ENCODE measurements at places on chromosomes 4 and X.

DNA sequence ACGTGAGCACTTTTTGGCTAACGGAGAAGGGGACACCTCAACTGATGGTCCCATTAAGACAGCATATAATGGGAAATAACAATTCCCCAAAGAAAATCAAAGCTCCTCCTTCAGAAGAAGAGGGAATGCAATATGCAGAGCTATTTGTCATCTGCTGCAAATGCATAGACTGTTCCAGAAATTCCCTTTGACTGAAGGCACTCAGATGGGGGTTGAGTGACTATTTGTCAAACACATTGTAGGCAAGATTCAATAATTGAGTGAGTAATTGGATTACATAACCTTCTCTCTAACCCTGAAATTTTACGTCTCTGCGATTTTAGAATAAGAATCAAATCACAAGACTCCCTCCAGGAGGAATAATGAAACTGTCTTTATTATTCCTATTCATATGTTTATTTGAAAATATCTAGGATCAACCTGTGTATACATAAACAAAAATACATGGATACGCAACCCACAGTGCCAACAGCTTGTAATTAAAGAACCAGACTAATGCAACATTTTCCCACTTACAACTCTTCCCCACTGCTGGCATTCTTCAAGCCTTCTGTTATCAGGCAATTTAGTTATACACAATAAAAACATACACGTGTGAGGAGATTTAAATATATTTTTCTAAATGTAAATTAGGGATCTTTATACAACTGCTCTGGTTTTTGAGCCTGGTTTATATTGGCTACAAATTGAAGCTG is 256.6 kb downstream of the GBA3 start:
- DNase-seq: no peak

- no peak for DNase-seq
Measured at GRCh38 chr4:52102587-52102986, 51.5 kb downstream of the SPATA18 start.

DNA sequence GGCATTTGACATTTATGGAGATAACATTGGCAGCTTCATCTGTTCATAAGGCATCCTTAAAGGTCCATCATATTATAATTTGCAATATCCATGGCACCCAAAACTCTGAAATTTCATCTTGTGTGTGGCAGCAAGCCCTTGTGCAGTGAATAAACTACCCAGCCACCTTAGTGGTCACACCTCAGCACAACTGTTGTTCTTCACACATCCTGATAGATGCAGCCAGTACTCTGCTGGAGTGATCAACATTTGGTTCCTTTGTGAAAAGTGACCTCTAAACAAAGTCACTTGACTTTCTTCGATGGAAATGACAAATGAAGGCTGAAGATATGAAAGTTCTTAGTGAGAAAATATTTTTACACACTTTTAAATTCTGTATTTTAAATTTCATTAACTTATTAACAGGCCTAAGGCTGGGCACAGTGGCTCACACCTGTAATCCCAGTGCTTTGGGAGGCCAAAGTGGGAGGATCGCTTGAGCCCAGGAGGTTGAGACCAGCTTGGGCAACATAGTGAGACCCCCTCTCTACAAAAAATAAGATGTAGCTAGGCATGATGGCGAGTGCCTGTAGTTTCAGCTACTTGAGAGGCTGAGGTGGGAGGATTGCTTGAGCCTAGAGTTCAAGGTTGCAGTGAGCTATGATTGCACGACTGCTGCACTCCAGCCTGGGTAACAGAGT is 161.4 kb downstream of the SPRY1 start:
- DNase-seq: no peak

DNA sequence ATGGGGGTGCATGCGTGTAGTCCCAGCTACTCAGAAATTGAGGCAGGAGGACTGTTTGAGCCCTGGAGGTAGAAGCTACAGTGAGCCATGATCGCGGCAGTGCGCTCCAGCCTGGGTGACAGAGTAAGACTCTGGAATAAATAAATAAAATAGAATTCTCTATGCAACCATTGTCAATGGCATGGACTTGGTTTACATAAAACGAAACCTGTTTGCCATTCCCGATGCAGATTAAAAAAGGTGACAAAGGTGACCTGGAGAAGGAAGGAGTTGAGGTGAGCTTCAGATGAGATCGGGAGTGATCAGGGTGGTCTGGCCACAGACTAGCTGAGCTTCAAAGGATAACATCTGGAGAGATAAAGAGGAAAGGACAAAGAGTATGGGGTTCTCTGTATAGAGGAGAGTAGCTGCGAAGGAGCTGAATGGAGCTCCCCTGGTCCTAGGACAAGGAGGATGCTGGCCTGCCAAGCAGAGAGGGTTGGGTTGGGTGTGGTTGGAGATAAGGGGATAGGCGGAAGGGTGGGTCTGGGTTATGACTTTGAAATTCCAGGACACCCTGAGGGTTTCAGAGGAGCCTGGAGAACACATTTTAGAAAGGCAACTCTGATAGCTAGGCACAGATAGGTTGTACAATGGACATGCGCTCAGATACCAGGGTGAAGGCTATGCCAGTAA is 98.6 kb downstream of the RBM47 start:
- DNase-seq: no peak

DNA sequence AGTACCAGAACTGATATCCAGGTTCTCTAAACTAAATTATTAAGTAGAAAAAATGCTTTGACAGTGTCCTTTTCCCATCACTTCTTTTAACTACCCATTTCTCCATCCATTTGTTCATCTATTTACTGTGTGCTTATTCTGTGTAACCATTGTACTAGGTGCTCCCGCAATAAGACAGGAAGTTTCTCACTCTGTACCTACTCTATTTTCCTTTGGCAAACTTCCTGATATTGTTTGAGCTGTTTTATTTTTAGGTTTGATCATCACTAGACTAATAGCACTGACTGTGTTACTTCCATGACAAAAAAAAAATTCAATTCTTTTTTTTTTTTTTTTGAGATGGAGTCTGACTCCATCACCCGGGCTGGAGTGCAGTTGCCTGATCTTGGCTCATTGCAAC is 102.5 kb upstream of the CASK start:
- DNase-seq: no peak

GRCh38 chr4:120691106-120691505 is 231.4 kb downstream of the PRDM5 start:
- no peak for DNase-seq

GRCh38 chr4:152591876-152592275 is 56.0 kb upstream of the FBXW7 start:
- no peak for DNase-seq

DNA sequence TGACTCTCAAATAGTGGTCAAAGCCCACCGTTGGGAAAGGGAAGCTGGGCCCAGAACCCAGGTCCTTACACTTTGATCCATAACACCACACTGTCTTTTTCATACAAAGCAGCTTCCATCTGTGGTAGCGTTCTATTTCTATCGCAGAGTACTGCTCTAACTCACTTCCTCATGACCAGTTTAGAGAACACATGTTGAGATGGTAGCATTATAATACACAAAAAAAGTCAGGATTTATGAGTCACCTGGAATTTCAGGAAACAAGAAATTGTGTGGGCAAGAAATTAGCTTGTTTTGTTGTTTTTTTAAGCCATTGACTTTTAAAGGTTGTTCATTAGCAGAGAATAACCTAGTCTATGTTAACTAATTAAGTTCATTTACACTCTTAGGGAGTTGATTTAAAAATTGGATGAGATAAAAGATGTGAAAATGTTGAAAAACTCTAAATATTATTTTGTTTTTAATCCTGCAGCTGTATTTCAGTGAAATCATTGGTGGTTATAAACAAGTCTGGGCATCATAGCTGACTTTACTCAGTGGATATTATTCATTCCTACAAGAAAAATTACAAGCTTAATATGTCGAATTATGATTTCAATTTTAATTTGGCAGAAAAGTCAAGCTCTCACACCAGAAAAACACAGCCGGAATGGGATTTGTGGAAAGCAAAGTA is 1011.1 kb upstream of the HS3ST1 start:
- no peak for DNase-seq

GRCh38 chrX:68511255-68511654 is 12.4 kb downstream of the YIPF6 start:
- DNase-seq: peak; percentile 68

DNA sequence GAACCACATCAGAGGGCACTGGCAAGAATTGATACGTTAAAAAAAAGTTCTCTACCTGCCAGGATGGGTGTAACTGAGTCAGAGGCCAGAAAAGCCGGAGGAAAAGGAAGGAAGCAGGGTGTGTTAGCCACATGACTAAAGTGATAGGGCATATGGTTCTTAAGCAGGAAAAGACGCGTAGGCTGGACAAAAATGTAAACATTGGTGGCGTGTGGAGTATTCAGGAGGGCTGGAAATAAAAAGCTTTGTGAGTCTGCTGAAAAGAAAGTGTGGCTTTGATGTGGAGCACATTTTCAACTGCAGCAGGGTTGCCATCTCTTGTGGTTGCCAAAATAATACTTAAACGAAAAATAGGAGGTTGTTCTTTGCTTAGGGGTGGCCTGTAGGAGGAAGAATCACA is 186.5 kb upstream of the RPL34 start:
- DNase-seq: peak; percentile 4

DNA sequence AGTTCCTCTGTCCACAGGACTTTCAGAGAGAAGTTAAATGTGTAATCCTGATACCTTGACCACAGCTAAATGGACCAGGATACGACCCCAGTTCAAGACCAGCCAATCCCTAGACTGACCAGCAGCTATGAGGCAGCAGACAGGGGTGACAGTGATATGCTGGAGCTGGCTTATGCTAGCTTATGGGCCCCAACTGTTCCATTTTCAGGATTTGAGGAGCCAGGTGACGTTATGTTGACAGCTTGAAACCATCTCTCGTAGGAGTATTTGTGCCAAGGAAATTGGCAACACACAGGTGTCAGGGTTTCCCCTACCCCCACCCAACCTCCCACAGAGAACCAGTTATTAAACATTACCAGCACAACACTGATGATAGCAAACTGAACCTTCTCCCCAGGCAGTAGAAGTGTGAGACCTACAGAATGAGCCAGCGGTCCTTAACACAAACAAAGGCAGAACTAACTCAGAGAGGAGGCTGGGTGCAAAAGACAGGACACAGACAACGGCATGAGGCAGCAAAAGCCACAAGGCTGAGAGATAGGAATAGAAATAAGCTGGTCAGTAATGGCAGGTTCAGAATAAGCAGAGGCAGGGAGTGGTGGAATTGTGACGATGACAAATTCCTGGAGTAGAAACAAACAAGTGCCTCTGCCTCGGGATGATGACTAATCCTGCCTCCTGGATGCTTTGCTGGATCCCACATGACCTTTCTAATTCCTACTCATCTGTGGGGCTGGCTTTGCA is 85.6 kb upstream of the CPEB2 start:
- no peak for DNase-seq

GRCh38 chrX:129772796-129773431 is 6.8 kb upstream of the SASH3 start:
- DNase-seq: peak; percentile 5

DNA sequence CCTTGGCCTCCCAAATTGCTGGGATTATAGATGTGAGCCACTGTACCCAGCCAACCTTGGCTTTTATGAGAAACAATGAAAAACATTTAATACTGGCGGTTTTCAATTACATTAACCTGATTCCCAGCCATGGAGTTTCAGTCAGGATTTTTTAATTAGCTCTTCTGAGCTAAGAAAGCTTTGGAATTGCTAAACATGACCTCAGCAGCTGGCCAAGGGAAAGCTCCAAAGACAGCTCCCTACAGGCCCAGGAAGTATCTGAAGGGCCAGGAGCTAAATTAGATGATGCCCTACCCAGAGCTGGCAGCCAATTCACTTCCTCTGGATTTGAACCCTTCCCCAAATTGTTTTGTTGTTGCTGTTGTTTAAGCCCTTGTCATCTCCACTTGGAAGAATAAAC is 26.5 kb upstream of the FUNDC1 start:
- peak; percentile 1 for DNase-seq

- DNase-seq: no peak
Measured at GRCh38 chr4:88446124-88446523, 10.8 kb upstream of the HERC5 start.
